Activated CD8-positive, alpha-beta memory T cell treated with anti-CD3 and anti-CD28 coated beads for 1 hour (primary cell): ENCODE measurements at places on chromosomes 5 and 9.

DNA sequence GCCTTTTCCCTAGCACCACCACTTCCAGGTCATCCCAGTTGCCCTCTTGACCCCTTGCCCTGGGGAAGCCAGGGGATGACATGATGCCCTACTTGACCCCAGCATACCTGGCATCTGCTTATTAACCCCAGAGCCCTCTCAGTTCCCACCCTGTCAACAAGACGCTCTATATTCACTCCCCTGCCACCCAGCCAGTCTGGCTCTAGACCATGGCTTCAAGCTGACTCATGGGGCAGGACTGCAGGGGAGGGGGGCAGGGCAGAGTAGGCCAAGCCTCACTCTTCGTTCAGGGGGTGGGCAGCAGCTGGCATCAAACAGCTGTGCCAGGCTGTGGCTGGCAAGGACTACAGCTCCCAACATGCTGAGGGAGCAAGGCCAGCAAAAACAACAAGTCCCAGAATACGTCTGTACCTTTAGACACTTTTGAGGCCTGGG is 5.3 kb downstream of the ATOSB start:
- no peak for DNase-seq

GRCh38 chr9:38018958-38019602 is 49.9 kb downstream of the SHB start:
- no peak for DNase-seq

- DNase-seq = no peak
Observed at GRCh38 chr9:72428329-72428728, 63.3 kb upstream of the ZFAND5 start.

DNA sequence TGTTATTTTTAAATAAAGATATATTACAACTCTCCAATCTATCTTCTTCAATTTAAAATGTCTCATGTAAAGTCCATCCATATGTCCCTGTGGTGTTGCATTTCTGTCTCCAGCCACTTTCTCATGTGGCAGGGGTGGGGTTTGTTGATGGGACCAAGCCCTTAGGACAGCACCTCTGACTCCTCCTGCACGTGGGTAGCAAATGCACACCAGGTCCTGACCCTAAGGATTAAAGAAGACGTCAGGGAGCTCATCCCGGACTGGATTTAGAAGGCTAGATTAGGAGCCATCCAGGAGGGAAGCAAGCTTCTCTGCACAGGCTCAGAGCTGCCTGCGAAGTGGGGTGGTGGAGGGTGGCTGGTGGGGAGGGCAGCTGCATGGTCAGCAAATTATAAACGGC is 38.9 kb upstream of the FAM120AOS start:
- DNase-seq = no peak

GRCh38 chr5:6759401-6759800 is 46.2 kb downstream of the TENT4A start:
- DNase-seq = no peak
